ENCODE measurements at places on chromosomes 1 and 21.

DNA sequence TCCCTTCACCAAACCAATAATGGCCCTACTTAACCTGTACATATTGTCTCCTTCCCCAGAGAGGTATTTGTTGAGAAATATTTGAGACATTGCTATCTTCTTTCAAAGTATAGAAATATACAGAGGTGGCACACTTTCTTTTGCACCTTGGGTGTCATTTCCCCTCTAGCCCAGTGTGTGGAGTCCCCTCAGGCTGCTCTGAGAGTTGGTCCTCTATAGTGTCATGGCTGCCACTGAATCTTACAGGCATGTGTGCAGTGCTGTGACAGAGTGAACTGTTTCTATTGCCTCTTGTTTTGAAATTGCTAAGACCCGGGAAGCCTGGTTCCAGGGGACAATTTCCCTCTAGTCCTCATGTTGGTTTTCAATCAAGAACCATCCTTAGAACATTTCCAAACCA, 140.2 kb upstream of the KCNJ6 start:
- no peak for DNase-seq

DNA sequence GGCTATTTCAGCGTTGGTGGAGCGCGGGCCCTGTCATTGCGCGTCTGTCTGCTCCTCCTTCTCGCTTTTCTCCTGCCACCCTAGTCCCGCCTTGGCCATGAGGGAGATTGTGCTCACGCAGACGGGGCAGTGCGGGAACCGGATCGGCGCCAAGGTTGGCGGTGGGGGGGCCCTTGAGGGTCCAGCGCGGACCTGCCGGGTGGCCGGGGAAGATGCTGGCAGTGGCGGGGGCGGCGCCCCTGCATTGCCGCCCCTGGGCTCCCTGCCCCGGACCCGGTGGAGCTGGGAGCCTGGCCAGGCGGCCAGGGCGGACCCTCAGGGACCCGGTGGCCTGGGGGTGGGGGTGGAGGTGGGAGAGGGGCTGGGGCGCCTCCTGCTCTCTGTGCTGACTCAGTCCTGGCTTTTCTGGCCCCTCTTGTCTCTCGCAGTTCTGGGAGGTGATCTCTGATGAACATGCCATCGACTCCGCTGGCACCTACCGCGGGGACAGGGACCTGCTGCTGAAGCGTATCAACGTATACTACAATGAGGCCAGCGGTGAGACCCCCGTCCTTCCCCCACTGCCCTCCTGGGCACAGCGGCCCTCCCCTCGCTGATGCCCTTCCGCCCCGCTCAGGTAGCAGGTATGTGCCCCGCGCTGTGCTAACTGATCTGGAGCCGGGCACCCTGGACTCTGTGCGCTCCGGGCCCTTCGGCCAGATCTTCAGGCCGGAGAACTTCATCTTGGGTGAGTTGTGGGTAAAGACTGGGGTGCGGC, 58.3 kb upstream of the MAP1LC3C start:
- no peak for DNase-seq

- no peak for DNase-seq
These were observed 126.0 kb upstream of the IPO9 start for GRCh38 chr1:201702936-201703335.

DNA sequence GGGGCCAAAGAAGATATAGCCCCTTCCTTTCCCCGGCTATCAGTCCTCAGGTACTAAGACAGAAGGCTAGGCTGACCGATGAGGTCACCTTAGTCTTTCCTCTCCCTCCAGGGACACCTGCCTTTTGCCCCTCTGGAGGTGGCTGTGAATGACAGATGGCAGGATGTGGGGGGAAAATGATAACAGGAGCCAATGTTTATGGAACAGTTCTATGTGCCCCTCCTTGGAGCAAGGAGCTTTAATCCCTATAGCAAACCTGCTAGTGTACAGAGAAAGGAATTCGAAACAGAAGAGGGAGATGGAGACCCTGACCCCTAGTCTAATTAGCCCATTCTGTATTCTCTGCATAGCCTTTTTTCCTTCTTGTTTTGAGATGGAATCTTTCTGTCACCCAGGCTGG, 28.1 kb downstream of the SERINC2 start:
- no peak for DNase-seq

- no peak for DNase-seq
These were observed 1265.9 kb downstream of the BRINP3 start for GRCh38 chr1:189211742-189212141.

All from activated CD4-positive, alpha-beta memory T cell treated with anti-CD3 and anti-CD28 coated beads for 36 hours (primary cell).